Posterior cingulate gyrus (tissue), 11 donors: ENCODE measurements at places on chromosomes 16 and 17.
A peak's percentile ranks its signal among the peaks of the same experiment; 100 is the strongest.

- DNase-seq, result no peak
These were observed 13.6 kb upstream of the C1QTNF8 start for GRCh38 chr16:1109648-1110047.

- DNase-seq, result no peak
These were observed 16.7 kb upstream of the LASP1NB start for GRCh38 chr17:38908676-38909181.

- DNase-seq, result no peak
These were observed 6.0 kb upstream of the GLIS2 start for GRCh38 chr16:4309833-4310266.

- DNase-seq, result no peak
These were observed 607 bp upstream of the NCOR1 start for GRCh38 chr17:16215965-16216316.

DNA sequence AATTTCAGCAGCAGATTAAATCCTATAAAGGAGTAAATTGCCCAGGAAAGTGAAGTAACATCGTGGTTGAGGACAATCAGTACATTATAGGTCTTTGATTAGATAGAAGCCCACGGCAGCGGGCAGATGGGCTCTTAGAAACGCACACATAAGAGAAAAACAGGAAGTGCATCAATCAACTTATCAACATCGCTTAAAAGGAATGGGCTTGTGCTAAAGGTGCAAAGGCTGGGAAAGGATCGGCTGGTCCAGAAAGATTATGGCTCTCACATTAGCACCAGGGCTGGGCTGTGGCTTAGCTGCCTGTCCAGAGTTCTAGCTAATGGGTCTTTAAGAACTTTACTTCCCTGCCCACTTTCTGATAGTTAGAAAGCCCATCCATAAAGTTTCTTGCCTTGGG lies 292.0 kb upstream of the TNRC6C start:
- DNase-seq, result no peak

DNA sequence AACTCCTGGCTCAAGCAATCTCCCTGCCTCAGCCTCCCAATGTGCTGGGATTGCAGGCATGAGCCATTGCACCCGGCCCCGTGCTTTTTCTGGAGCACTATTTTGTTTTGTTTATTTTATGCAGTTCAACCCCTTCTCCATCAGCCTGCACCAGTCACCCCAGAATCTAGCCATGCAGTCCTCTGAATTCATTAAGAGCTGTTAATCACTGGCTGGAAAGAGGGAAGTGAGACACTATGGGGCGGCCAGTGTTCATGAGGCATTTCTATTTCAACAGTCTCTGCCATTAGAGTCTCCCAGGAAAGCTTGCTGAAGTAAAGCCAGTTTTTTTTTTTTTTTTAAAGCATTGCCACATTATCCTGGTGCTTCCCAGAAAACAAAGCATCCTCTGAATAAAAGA lies 1.7 kb downstream of the VWA3A start:
- no peak for DNase-seq

DNA sequence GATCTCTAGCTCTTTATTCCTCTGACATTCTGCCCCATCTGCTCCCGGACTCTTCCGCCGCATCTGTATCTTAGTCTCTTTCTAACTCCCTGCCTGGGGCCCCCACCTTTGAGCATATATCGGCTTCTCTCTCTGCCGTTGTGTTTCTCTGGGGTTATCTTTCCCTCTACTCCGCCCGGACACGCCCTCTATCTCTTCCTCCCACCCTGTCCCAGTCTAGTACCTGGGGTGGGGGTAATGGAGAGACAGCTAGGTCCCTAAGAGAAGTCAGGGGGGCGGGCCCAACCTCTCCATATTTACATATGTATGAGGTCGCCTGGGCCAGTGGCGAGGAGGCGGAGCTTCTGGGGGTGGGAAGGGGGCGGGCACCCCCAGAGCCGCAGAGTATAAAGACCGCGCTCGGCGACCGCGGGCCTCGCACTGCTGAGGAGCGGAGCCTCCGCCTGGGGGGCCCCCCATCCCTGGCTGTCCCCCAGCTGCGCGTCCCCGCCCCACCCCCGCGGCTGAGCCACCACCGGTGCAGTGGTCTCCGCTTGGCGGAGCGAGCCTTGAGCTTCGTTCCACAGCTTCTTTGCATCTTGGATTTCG lies at the start of gene ATP1B2:
Gene ATP1B2 (plus strand): TSS at position 418 of the 588 bp plus-strand sequence. CDS start 593 bp downstream, outside the sequence.
- peak; percentile 96 for DNase-seq

DNA sequence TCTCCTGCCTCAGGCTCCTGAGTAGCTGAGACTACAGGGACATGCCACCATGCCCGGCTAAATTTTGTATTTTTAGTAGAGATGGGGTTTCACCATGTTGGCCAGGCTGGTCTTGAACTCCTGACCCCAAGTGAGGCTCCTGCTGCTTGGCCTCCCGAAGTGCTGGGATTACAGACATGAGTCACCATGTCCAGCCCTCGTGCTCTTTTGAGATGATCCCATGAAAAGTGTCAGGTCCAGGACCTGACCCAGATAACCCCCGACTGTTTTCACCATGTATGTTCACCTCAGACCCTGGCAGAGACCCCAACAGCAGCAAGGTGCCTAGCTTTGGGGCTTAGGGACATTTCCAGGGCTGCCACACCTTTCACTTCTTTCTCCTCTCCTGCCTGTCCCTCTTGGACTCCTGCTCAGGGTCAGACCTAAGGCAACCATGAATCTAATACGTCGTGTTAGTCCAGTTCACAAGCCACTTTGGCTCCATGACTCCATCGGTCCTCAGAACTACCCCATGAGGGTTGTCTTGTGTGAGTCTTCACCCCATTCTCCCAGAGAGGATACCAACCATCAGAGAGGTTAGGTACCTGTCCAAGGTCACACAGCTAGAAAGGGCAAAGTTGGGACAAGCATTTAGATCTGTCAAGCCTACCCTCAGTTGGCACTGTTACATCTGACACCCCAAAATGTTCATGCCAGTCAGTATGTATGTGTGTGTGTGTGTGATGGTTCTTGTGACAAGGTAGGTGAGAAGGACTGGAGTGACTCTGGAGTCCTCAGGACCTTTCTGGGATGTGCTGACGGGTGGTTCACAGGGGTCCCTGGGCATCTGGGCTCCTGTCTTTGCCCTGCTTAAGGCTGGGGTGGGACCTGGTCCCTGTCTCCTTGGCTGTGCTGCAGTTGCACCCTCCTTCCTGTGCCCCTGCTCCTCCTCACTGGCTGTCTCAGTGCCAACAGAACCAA lies 23.1 kb upstream of the MAP3K14 start:
- DNase-seq, result no peak

DNA sequence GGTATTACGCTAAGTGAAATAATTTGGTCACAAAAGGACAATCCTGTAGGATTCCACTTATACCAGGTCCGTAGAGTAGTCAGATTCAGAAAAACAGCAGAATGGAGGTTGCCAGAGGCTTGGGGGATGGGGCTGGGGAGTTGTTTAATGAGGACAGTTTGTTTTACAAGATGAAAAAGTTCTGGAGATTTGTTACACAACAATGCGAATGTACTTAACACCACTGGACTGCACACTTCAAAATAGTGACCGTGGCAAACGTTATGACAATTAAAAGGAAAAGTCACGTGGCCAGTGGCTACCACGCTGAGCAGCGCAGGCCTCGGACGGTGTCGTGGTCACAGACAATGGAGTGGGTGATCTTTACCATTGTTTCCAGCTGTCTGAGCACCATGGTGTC lies 338.1 kb downstream of the SEC14L1 start:
- DNase-seq, result no peak

- no peak for DNase-seq
These were observed 1.1 kb downstream of the RARA start for GRCh38 chr17:40309949-40310510.
